Activated naive CD4-positive, alpha-beta T cell treated with anti-CD3 and anti-CD28 coated beads, Interleukin-2, amount 50 U/mL, for 16 hours (primary cell): ENCODE measurements at places on chromosomes 12 and 14.
A peak's percentile ranks its signal among the peaks of the same experiment; 100 is the strongest.

DNA sequence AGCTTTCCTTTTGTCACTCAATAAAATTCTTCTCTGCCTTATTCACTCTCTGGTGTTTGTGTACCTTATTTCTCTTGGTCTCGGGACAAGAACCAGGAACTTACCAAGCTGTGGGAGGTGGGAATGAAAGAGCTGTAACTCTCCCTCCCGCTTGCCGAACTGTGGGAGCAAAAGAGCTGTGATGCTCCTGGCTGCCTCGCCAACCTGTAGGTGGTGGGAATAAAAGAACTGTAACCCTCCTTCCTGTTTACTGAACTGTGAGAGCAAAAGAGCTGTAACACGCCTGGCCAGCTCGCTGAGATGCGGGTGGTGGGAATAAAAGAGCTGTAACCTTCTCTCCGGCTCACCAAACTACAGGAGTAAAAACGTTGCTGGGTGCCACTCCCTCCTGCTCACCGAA lies 314.1 kb upstream of the LRIG3 start:
- DNase-seq: no peak

DNA sequence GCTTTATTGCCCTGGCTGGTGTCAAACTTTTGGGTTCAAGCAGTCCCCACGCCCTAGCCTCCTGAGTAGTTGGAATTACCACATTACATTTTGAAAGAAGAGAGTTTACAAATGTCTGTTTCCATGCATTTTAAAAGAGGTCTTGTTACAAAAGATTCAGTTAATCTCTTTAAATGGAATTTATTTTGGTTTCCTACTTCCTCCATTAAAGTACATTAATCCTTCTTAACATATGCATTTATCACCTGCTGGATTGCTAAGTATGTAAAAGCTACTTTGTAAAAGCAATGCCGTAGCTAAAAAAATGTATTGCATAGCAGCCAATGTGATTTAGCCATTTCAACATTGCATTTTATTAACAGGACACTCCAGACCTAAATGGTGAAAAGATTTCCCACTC lies 80.4 kb downstream of the PDE3A start:
- DNase-seq: no peak

DNA sequence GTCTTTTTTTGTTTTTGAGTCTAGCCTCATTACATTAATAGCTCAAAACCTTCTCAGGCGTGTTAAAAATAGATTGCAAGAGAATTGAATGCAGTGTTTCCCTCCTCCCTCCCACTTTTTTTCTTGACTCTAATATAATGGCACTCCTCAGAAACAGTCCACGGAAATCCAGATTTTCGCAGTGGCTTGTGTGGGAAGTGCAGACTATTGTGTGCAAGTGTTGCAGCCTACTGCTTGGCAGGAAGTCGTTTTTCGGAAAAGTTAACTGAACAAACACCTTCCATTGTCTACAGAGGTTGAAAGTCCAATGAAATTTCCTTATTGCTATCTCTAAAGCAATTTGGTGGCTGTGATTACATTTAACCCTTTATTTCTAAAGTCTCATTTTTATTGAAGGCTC lies 147.9 kb upstream of the E2F7 start:
- no peak for DNase-seq

DNA sequence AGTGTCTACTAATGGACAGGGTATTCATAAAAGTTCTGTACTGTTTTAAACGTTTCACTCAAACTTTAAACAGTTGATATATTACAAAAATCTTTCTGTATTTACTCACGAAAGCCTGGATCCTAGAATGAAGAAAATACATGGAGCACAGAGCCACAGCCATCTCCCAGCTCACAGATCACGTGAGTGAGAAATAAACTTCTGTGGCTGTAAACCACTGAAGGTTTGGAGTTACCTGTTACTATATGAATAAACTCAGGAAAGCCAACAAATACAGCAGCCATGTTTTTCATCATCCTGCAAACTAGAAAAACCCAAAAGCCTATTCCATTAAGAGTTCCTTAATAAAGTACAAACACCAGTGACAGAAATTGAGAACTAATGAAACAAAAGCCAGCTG lies 867 bp upstream of the TDG start:
- no peak for DNase-seq

DNA sequence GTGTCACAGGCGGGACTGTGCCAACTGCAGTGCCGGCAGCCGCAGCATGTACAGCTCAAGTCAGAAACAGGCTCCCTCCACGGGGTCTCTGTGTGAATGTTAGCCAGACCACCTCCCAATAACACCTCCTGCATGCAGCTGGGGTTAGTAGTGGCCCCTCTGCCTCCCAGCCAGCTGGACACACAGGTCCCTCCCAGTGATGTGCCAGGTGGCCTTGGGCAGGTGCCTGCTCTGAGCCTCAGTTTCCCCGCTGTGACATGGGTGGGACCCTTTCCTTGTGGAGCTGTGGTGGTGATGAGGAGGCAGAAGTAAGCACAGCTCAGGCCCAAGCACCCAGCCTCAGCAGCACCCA lies 139.9 kb downstream of the ADGRD1 start:
- no peak for DNase-seq

DNA sequence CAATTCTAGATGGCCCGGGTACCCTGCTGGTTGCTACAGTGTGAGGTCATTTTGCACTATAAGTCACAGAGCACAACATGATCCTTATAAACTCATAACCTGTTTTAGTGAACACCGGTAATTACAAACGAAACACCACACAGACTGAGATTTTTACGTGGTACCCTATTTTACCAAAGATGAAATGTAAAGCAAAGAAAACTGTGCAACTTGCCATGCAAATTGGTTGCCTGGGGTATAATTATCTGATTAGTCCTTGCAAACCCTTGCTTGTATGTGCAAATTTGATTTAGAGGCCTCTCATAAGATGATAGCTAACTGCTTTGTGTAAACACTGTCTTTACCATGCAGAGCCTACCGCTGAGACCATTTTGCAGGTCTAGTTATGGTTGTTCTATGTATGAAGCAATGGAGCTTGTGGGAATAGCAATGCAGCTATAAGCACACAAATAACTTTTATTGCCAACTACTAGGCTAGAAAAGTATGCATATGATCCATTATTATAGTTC lies 372.1 kb upstream of the FAR2 start:
- no peak for DNase-seq

DNA sequence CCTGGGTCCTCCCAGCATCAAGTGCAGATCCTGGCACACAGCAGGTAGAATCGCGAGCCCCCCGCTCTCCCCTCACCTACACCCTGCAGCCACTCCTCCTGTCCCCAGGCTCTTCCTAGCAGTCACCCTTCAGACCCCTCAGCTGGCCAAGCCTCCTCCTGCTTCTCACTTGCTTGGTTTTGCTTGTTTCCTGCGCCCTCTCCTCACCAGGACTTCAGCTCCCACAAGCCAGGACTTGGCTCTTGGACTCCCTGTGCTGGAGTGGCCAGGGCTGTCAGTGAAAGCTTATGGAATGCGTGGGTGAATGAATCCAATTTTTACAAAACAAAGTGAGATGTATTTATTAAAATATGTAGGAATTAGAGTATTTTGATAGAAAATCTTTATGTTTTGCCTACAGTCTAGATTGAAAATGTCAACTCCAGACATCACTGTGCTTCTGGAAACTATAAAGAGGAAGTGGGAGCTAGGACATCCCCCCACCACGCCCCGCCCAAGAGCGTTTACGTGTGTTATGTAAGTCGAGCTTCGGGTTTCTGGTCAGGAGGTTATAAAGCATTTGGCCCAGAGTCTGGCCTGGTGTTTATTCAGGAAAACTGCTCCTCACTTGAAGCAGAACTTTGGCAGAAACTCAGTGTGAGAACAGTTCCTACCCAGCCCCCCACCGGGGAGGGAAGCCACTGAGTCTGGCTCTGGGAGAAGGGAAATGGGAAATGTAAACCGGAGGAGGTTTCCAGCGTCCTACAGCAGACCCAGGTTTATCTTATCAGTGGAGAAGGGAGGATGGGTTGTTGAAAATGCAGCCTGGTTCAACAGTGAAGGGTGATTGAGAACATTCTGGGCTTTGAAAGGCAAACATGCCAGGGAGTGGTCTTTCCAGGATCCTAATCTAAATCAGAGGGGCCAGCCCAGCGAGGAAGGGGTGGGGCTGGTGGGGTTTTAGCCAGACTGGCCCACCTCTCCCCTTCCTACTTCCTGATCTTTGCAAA lies 8.8 kb downstream of the ALDH2 start:
- no peak for DNase-seq

DNA sequence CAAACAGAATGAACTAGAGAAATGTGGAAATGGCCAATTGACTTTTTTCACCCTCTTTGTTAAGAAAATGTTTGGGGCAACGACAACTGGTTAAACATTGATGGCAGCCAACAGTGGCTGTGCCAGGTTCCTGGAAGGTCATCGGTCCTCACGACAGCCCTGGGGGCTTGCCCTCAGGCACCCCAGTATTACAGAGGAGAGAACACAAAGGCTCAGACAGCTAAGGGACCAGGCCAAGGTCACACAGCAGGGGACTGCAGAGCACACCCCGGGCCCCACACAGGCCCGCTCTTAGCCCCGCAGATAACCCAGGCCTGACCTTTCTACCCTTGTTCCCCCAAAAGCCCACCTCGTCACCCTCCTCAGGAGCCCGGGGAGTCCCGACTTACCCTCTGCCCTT lies 1.3 kb downstream of the TRPV4 start:
- DNase-seq: no peak

GRCh38 chr12:9902539-9903228 lies 21.4 kb downstream of the KLRF2 start:
- no peak for DNase-seq

DNA sequence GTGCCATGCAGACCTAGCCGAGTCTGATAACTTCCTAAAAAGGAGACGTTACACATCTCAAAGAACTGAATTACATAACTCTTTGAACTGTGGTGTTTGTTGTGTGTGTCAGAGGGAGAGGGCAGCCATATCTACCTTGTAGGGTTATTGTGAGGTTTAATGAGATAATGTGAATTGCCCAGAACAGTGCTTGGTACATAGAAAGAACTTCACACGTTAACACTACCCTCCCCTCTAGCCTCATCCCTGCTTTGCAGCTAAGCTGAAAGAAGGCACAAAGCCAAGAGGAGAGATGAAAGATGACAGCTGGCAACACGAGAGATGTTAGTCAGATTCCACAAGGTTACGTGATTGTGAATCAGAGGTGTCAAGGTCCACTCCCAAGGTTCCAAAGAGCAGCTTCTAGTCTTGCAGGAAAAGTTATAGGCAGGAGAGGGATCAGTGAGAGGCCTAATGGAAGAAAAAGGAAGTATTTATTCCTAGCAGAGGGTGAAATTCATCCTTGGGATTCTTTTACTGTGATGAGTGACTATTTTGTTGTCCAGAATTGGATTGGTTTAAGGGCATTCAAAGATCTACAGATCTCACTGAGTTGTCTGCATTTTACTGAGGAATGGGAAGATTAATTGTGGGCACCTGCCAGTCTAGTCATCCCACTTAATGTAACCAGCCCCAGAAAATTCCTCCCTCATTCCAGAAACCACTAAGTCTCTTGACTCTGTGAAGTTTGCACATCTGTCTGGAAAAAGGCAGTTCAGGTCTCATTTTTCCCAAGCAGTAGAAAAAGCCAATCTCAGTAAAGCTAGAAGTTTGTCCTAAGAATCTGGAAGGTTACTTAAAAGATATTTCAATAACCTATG lies 25.9 kb upstream of the WNK1 start:
- DNase-seq: no peak

DNA sequence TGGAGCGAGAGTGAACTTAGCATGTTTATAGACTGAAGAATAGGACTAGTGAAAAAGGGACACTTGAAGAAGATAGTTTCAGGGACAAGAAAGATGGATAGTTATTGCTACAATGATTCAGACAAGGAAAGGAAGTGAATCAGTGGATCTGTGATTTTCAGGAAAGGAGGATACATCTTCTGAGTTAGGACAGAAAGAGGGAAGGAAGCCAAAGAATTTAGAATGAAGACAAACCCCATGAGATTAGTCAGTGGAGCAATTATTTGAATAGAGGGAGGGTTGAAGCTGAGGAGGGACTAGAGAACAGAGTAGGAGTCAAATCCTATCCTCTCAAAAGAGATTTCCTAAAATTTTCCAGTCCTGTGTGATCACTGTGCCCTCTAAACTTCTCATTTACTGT lies 282.7 kb downstream of the AKAP6 start:
- no peak for DNase-seq

DNA sequence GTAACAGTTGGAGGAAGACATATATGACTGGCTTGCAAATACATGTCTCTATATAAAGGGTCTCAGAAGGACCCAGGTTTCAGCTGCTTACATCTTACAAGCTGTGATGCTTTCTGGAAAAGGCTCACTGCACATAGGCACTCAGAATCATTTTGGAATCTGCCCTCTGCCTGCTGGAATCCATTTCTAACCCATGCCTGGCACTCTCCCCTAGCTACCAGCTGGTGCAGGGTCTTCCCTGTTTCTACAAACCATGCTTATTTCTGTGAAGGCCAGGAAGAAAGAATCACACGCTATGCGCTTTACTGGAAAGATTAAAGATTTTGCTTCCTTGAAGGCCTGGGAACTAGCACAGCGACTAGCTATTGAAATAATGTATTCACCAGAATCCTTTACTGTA lies 151.3 kb downstream of the DICER1 start:
- DNase-seq: no peak

GRCh38 chr14:71049435-71050133 lies 142.3 kb downstream of the PCNX1 start:
- DNase-seq: no peak

DNA sequence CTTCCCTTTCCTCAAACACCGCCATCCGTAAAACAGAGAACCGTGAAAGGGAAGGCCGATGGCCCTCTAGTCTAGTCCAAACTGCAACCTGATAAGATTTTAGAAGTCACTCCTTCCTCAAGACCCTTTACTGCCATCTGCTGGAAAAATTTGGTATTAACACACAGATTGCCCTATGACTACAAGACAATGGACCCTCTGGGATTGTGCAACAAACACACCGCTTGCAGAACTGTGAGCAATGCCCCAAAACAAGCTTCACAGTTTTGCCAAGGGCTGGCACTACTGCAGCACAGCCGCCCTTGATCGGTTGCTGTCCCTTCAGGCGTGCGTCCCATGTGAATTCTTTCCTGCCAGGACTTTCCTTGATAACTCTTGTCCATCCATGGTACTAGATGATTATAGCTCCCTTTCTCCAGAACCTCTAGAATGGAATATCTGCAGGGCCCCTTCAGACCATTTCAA lies 23.1 kb downstream of the LLPH start:
- peak; percentile 21 for DNase-seq

GRCh38 chr12:70648191-70648590 lies 11.0 kb upstream of the PTPRB start:
- DNase-seq: no peak
